NCI-H2107 (cell line): ENCODE measurements at places on chromosomes 3 and 15.

DNA sequence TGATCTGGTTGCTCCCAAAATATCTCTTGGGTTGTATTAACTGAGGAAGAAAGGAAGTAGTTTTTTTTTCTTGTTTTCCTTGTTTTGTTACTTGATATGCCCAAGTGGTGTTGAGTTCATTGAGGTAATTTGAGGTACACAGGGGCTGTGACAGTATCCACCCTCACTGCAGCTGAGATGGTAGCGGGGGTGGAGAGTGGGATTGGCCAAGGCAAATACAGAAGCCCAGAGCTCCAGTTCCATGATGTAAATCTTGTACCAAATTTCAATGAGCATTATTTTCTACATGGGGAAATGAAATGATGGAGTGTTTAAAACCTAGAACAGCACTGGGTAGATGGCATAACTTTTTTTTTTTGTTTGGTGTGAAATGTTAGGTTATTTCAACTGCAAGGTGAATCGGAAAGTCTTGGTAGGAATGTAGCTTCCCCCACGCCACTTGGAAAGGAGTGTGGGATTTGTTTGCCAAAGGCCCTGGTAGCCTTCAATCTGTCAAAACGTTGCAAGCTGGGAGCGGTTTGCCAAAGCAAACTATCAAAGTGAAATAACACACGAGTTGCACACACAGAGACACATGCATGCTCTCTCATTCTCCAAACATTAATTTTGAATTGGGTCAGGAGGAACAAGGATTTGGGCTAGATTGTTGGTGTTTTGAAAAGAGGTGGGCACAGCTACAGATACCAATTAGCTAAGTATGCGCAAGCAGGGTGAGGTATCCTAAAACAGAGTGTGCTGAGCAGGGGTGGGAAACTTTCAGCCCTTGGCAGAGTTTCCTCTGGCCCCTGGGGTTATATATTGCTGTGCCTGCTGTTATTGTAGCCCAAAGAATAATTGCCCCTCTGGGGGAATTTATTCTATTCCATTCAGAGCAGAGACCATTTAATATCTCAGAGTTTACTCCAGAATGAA, 34.6 kb downstream of the THSD4 start:
- DNase-seq, result no peak

DNA sequence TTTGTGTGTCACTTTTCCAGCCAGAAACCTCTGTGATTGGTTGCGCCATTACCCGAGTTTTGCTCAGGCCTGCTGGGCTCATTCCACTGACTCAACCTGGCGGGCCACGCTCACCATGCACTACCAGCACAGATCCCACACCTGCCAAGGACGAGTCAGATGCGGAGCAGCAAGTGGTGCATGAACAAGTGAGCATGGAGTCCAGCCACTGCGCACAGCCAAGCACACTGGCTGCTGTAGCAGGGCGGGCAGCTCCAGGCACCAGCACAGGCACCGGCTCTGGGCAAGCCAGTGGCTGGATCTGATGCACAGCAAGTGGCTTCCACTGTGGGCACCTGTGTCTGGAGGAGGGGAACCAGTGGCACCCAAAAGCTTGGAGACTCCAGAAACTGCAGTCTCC, 110.4 kb downstream of the CBLB start:
- no peak for DNase-seq

DNA sequence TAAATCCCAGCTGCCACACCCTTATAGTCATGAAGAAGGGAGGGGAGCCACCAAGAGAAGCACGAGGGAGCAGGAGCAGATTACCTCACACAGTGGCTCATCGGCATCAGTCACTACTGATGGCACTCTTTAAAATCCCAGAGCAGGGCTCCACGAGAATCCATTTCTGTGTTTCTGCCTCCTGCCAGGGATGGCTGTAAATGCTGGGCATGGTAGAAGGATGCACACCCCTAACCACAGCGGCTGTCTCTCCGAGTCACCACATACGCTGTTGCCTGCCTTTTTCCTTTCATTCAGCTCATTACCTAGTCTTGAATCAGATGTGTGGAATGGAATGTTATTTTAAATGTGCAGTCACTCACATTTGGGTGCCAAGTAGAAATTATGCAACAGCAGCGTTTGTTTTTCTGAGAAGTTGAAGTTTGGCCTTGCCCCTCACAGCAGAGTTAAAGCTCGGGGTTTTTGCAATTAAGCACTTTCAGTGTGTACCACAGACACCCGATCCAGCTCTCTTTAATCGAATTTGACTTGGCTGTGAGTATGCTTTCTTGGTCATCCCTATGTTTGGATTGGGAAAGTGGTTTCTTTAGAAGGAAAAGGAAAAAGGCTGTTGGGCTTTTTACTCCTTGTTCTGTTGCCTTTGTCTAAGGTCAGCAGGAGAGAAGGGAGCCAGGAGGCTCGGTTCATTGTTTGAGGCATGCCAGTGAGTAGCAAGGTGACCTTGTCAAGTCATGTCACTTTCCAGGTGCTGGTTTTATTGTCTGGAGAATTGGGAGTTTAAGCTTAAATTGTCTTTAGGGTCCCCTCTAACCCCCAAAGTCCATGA, 284.2 kb upstream of the TPM1 start:
- no peak for DNase-seq

DNA sequence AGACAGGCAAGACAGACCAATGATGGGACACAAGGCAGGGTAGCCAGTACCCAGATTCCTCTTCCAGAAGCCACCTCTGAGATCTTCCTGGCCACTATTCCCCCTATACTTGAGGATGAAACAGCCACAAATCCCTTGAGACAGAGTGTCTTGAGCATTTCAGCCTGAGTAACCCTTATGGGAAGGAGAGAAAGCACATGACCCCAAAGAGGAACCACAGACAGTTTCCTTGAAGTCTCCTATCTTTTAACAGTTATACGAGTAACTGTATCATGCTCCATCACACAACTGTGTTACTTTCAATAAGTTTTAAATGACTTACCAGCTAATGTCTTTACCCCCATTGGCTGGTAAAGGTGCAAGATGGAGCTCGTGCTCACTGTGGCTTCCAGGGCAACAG, 9.3 kb downstream of the VIPR1 start:
- DNase-seq, result no peak

GRCh38 chr15:92989470-92989869, 89.3 kb downstream of the CHD2 start:
- DNase-seq, result no peak
